ENCODE measurements at places on chromosomes 7 and 10.
A peak's percentile ranks its signal among the peaks of the same experiment; 100 is the strongest.

GRCh38 chr10:62130948-62131347 is 137.7 kb downstream of the RTKN2 start:
- no peak for DNase-seq

DNA sequence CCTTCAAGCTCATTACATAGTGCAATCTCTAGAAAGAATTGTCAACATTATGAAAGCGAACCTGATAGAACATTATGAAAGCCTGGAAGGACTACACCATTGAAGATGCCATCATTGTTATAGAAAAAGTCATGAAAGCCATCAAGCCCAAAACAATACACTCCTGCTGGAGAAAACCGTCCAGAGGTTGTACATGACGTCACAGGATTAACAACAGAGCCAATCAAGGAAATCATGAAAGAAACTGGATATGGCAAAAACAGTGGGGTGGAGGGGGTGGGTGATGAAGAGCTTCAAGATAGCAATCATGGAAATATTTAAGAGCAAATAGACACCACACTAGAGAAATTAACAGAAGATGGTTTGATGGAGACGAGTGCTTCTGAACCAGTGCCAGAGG is 45.7 kb downstream of the TOMM7 start:
- DNase-seq, result no peak

GRCh38 chr10:91975438-91975837 is 51.9 kb downstream of the BTAF1 start:
- no peak for DNase-seq

GRCh38 chr7:139249179-139249810 is 18.3 kb downstream of the UBN2 start:
- DNase-seq, result no peak

DNA sequence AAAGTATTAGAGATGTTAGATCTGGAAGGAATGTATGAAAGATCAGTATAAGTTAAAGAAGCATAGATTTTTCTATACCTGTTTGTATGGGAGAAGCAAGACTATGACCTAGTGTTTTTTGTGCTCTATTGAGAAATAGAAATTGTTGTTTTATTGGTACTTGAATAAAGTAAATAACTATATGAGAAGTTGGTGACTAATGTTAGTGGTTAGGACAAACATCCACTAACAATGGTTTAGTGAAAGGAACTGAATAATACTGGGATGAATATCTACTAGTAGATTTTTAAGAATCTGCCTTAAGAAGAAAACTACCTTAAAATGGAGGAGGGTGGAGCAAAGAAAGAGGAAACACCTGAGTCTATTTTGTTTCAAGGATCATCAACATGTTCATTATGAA is 521.1 kb upstream of the POT1 start:
- DNase-seq, result no peak

DNA sequence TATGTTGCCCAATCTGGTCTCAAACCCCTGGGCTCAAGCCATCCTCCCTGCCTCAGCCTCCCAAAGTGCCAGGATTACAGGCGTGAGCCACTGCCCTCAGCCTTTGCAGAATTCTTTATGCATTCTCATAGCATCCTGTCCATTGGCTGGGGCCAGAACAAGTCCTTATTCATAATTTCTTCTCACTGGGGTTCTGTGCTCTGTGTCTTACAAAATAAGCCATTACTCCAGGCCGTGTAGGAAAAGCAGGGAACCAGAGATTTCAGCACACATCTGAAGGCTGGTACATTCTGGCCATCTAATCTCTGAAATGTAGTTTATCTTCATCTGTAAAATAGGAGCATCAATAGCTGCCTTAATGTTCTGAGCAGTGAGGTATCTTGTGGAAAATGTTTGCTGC is 10.3 kb upstream of the OCM start:
- DNase-seq, result no peak

- DNase-seq, result no peak
These were observed 41.3 kb upstream of the TES start for GRCh38 chr7:116169060-116169459.

DNA sequence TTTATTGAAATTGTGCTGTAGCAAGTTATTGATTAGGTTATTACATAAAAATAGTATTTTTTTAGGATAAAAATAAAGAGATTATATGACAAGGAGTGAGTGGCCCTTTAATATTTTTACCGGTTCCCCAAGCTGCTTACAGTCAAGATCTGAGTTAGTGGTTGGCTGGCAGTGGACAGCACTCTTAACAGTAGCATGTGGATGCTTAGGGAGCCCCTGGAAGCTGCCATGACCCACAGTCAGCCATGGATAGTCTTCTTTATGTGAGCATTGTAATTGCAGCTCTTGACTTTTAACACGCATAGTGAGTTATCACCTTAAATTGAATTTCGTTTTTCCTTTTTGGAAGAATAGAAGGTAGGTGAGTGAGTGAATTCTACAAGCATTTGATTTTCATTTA is 22.1 kb downstream of the RAB18 start:
- DNase-seq, result no peak

- DNase-seq, result no peak
These were observed 147.5 kb downstream of the SLC16A9 start for GRCh38 chr10:59562126-59562525.

GRCh38 chr10:119335671-119336353 is 128.4 kb downstream of the GRK5 start:
- DNase-seq, result no peak

GRCh38 chr7:17298840-17299482 is 509 bp downstream of the AHR start:
- peak; percentile 38 for DNase-seq

DNA sequence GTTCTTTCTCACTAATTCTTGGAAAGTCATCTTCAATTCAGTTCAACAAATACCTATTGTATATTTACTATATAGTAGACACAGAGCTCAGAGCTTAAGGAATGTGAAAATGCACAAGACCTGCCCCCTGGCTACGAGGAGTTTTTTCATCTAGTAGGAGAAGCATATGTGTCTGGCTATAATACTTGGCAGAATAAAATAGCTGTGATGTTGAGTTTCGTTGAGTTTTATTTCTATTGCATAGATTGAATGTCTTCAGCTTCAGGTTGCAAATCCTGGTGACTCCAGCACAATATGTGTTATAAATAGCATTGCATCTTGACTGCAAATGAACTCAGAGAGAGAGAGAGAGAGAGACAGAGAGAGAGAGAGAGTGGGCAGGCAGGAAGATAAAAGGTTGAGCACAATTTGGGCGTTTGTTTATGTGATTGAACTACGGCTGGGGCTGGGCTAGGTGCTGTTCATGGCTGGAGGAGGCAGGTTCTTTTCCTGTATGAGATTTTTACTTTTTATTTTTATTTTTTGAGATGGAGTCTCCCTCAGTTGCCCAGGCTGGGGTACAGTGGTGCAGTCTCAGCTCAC is 229.6 kb downstream of the GALNT17 start:
- DNase-seq, result no peak

DNA sequence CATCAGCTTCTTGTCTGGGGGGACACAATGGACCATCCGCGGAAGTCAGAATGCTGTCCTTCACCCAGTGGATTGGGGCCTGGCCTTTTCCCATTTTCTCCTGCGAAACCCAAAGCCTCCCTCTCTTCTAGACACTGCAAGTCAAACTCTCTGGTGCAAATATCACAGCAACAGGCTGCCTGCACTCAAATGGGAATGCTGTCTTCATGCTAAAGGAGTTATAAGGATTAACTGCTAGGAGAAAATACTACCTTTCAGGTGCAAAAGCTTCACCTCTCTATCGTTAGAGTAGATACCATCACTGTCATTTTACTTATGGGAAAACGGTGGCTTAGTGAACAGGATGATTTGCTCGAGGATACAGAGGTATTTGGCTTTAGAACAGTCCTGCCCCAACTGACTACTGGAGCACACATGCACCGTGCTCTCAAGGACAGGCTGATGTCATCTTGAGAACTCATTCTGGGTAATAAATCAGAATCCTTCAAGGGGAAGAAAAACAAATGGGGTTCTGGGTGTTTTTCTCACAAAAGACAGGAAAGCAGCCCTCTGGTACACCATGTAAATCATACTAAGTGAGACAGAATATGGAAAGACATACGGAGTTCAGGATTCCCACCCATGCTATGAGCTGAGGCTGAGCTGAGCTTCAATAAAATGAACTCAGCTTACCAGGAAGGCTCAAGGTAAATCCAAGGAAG is 100.9 kb downstream of the SAMD9 start:
- DNase-seq, result no peak

DNA sequence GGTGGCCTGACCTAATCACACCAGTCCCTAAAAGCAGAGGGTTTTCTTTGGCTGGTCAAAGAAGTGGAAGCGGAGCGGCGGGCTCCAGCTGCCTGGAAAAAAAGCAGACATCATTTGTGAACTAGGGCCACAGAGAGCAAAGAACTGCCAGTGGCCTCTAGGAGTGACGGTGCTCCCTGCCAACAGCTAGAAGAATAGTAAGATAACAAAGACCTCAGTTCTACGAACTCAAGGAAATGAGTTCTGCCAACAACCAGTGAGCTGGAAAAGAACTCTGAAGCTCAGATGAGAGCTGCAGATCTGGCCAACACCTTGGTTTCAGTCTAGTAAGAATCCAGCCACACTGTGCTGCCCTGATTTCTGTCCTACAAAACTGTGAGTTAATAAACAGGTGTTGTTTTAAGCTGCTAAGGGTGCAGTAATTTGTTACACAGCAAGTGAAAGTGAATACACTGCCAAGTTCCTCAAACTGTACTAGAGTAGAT is 178.0 kb downstream of the SRPK2 start:
- DNase-seq, result no peak

DNA sequence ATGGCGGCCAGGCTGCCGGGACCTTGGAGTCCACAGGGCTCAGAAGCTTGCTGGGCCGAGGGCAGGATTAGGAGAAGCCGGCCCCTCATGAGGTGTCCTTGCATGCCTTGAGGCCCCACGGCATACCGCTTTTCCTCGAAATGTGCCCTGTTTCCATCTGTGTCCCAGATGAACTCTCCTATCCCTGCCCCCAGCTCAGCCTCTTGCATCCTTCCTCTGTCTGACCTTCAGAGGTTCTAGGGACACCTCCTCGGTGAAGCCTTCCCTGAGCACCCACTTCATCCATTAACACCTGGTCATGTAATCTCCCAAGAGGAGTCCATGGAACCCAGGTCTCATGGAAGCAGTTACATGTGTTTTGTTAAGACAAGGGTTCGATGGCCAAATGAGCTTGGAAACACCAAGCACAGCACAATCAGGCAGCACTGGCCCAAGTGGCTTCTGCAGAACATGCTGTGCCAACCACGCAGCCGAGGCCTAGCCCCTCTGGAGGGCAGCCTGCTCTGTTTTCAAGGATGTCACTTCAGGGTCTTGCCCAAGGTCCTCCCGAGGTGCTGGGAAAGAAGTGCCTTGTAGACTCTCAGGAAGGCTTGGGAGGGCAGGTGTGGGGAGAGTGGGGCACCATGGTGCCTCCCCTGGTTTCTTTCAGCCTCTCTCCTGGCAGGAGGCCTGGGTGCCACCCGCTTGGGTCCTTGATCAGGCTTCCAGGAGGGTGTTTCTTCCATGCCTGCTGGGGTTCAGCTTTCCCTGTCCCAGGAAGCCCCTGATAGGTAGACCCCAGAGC is 124.3 kb downstream of the NEURL1 start:
- no peak for DNase-seq

Measured in prostate gland (tissue), 2 donors.